HCEC 1CT (cell line): ENCODE measurements at places on chromosomes 7 and 10.

DNA sequence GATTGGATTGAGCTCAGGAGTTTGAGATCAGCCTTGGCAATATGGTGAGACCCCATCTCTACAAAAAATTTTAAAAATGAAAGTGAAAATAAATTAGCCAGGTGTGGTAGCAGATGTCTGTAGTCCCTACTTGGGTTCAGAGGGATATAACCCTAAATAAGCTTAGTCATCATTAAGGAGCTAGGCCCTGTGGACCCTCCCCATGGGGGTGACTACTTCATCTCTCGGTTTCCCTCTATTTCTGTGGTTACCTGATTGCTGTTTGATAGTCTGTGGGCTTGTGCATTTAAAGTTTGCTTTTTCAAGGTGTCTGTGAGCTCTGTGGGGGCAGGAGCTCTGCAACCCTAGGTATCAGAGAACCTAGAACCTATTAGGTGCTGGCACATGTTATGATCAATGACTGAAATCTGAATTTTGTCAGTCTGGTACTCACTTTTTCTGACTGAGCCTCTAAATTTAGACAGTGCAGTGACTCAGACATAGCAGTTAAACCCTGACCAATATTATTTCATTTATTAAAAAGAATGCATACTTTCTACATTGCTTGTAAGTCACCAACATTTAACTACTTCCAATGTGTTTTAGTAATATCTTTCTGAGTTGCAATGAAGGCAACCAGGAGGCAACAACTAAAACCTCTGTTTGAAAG, 8.1 kb upstream of the CUZD1 start:
- DNase-seq, result peak; percentile 84

DNA sequence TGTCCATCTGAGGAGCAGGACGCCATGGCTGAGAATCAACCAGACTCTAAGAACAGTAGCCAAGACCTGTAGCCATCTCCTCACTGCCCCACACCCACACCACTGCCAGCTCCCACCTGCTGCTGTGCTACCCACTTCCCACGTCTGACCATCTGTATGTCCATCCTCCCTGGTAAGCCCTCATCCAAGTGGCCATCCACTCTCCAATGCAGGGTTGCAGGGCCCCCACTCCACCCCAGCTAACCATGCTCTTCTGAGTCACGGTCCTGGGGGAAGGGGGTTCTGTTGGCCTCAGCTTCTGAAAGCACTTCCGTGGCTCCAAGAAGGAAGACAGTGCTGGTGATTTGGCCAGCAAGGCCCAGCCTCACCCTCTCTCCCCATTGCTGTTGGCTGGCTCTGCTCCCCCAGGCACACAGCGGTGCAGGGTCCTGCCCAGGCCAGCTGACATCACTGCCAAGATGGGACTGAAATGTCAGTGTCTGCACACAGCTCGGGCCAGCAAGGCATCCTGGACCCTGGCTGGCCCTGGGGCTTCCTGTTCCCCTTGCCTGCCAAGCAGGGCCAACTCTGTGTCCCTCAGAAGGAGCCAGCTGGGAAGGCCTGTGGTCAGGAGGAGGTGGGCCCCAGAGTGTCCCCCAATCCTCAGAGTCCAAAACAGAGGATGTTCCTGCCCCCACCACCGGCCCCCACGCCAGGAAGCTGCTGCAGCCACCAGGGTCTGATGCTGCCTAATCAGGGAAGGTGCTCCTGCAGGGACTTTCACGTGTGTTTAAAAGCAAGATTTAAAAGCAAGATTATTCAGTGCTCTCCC, 17.5 kb downstream of the RASGEF1A start:
- no peak for DNase-seq

DNA sequence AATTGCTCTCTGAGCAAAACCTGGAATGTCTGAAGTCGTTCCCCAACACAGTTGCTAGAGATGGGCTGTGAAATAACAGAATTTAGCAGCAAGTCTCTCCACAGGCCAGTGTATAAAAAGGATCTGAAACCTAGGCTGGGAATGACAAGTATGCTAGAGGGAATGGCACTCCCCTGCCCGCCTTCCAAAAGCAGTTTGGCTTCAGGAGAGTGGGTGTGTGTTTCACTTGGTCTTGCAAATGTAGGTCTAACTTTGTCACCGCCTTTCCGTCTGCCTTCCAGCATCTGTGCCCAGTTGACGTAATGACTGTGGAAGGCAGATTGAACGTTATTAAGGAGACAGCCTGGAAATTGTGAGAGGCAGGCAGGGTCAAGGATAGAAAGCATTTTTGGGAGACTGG, 18.0 kb upstream of the MTURN start:
- DNase-seq, result no peak

DNA sequence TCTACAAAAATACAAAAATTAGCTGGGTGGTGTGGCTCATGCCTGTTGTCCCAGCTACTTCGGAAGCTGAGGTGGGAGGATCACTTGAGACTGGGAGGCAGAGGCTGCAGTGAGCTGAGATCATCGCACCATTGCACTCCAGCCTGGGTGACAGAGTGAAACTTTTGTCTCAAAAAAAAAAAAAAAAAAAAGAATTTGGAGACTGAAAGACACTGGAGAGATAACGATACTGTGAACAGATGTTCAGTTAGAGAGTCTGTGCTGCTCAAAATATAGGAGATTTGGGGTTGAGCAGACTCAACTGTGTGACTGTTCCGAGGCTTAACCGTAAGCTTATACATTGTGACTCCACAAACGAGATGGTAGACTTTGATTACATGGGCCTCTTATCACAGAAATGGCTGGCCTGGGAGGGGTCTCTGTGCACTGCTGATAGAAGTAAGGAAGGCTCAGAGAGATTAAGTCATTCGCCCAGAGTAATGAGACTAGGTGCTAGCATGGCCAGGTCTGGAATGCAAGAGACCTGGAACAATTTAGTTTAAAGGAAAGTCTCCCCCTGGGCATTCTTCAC, 19.4 kb downstream of the WBP1L start:
- no peak for DNase-seq

- DNase-seq, result peak; percentile 88
These were observed 120.6 kb downstream of the PRPF18 start for GRCh38 chr10:13707156-13707881.

DNA sequence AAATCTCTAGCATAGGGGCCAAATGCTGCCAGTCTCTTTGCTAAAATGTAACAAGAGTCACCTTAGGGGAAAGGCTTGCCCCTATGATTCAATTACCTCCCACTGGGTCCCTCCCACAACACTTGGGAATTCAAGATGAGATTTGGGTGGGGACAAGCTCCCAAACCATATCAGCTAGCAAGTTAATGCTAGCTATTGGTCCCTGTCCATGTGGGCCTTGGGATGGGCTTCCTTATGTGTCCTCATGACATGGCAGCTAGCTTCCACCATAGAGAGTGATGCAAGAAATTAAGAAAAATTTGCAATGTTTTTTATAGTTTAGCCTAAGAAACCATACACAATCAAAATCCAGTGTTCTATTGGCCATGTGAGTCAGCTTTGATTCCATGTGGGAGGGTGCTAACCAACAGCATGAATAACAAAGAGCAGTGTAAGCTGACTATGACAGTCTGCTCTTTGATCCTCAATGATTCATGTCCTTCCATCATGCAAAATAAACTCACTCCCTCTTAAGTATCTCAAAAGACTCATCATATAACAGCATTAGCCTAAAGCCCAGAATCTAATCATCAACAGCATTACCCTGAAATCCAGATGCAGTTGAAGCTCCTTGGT, 21.7 kb upstream of the ZNF365 start:
- peak; percentile 46 for DNase-seq

DNA sequence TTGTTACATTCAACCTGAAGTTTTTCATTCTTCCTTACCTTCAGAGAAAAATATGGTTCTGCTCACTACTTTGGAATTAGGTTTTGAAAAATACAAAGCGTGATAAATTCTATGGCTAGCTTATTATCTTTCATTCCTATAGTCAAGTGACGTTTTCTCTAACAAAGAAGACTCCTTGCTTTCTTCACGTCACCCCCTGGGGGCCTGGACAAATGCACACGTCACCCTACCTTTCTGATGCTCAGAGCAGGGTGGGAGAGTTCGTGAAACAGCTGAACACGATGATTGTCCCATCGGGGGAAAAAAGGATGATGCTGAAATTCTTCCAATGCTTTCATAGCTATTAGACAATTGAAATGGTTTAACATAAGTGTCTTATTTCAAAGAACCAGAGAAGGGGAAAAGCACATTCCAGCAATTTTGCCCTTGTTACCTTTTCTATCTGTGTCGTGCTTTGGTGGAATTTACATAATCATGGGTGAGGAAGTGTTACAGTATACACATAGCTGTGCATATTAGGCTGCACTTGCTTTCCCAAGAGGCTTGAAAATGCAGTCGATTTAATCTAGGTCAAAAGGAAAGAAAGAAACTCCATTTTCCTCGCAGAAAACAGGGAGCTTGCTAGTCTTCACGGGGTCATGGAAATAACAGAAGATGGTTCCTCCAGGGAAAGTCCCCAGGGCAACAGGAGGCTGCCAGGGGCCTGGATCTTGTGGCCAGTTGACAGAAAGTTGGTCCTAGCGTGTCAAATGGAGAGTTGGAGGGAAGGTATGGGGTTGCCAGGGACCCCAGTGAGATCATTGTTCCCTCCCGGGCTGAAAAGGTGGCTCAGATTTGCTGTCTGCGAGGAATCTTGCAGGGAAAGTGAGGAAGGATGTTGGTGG, 189.2 kb downstream of the CELF2 start:
- DNase-seq, result no peak

- DNase-seq, result no peak
These were observed 181.7 kb downstream of the ST7 start for GRCh38 chr7:117134889-117135552.

GRCh38 chr7:40394400-40394799, 259.6 kb downstream of the SUGCT start:
- no peak for DNase-seq

DNA sequence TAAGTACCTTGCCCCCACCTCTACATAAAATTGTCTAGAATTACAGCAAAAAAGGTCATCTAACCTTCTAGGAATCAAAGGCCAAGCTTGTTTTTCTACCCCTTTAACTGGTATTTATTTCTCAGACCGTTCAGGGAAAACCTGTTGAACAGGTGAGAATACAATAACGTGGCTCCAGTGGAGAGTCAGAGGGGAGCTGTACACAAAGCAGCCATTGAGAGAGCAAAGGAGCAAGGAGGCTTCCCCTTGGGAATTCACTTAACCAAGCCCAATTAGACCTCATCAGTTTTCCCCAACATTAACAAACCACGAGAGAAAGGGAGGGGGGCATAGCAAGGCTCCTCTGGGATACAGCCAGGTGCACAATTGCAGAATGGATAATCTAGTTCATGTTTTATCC, 101.9 kb downstream of the ELMO1 start:
- no peak for DNase-seq

DNA sequence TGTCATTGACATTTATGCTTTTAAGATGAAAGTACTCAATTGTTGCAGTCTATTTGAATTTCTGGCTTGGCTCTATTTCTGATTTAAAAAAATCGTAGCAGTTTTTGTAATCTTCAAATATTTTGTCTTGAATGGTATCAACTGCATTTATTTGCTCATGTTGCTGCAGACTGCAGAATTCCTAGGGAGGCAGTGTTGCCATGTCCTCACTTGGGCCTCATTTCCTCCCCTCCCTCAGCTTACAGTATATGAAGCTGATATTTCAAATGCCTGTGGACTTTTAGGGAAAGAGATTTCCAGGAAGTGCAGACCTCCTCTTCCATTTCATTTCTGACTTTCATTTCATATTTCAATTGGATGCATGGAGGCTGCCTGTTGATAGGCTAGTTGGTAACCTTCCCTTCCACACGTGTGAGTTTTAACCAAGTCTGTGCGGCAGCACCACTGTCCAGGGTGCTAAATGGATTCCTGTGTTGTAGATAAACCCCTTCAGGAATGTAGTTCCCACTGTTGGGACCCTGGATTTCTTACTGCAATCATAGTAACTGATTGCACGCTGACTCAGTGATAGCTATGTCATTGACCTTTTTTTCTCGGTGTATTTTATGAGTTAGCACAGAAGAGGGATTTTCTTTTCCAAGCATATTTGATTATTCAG, 17.5 kb downstream of the VPS50 start:
- no peak for DNase-seq

DNA sequence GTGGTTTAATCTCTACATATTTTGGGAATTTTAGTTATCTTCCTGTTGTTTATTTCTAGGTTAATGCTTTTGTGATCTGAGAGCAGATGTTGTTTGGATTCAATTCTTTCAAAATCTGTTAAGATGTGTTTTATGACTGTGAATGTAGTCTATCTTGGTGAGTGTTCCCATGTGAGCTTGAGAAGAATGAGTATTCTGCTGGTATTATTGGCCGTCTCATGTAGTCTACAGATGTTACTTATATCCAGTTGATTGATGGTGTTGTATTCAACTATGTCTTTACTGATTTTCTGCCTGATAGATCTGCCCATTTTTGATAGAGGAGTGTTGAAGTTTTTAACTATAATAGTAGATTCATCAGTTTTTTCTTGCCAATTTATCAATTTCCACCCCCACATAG, 141.4 kb upstream of the FOXP2 start:
- no peak for DNase-seq

DNA sequence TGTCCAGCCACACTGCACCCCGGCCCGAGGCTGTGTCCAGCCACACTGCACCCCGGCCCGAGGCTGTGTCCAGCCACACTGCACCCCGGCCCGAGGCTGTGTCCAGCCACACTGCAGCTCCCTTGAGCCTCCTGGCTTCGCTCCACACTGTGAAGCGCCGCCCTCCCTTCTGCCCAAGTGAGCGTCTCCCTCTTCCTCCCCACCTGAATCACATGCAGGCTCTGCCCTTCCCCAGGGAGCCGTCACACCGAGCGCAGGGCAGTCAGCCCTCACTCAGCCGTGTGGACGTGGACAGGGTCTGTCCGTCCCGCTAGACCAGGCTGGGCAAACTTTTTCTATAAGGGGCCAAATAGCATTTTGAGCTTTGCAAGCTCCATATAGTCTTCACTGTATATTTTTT, 27.6 kb downstream of the CFAP46 start:
- DNase-seq, result no peak

GRCh38 chr10:62186999-62187675, 81.5 kb downstream of the RTKN2 start:
- DNase-seq, result no peak

GRCh38 chr7:134554417-134554966, 5.6 kb downstream of the AKR1B15 start:
- DNase-seq, result no peak

GRCh38 chr10:98269435-98269912, 1.5 kb upstream of the LOXL4 start:
- DNase-seq, result peak; percentile 64

DNA sequence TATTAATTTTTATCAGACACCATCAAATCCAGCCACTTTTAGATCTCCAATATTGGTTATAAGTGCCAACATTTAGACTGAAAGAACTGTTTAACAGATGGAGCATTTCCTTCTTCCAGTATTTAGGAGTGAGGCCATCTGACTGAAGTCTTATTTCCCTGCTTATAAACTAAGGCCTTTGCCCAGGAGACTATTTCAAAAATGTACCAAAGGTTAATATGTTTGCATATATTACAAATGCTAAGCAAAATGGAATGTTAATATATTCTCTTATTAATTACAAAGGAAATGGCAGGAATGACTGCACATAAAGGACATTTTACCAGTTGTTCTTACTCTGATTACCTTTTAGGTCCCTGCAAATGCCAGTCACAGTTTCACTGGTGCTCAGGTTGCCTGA, 238.9 kb upstream of the PLXNA4 start:
- DNase-seq, result no peak

- no peak for DNase-seq
These were observed 29.4 kb upstream of the LYZL1 start for GRCh38 chr10:29259498-29259897.

GRCh38 chr7:18558503-18558902, 63.0 kb downstream of the HDAC9 start:
- DNase-seq, result peak; percentile 35

GRCh38 chr7:2990949-2991470, 52.7 kb downstream of the CARD11 start:
- no peak for DNase-seq
